KG1 (cell line): ENCODE measurements at places on chromosomes 6 and 20.

DNA sequence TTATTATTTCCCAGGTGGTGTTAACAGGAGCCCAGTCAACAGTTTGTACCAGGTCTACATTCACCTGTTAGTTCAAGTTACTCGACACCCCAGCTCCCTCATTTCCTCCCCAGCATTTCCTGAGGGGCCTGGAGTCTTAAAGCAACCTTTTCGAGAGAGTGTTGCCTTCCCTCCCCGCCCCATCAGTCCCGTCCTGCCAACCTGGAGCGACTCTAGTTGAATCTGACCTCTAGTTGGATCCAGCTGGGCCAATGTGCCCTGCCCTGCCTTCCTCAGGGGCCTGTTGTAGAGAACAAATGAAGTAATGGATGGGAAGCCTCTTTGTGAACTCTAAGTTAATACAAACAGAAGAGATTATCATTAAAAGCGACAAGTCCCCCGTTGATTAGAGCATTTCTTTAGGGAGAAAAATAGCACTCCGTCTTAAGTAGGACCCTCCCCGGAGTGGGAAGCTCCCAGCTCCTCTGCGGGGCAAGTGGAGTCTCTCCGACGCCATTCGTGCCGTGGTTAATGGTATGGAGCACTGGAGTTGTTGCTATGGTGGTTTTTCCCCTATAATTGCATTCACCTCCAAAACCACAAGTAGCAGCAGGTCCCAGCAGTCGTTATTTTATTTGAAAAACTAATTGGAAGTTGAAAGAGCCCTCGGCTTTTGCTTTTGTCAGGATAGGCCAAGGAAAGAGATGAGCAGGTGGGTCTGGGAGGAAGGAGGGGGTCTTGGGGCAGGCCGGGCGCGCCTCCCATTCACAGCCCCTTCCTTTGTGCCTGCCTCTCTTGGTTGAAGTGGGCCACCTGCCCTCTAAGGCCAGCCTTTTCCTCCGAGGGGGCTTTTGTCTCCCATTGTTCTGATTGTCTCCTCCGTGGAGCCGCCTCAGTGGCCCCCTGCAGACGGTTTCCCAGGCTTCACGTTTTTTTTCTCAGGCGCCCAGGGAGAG, 16.1 kb downstream of the GHRH start:
- no peak for DNase-seq

DNA sequence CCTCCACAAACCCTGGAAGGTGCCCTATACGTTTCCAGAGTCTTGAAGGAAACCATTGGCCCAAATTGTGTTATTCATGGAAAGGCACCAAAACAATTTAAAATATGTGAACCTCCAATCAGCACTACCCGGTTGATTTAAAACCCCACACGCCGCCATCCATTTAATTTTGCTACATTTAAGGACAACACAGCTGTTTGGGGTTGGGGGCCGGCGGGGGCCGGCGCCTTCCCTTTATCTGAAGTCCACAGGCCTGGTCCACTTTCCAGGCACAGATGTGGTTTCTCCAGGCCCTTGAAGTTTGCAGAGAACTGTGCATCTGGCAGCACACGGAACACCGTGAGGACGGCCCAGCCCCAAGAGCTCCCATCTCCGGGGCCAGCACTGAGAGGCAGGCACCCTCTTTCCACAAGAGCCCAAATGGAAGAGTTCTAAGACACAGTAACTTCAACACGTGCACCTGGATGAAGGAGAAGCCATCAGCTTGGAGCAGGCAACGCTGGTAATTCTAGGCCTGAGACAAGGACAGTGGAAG, 16.8 kb upstream of the FRMD1 start:
- no peak for DNase-seq

- no peak for DNase-seq
These were observed 277.0 kb downstream of the PRL start for GRCh38 chr6:22019857-22020256.

GRCh38 chr6:142945446-142946180, 637 bp upstream of the HIVEP2 start:
- DNase-seq: no peak

- no peak for DNase-seq
These were observed 63.5 kb downstream of the MAN1A1 start for GRCh38 chr6:119285908-119286625.
